ENCODE measurements at places on chromosomes 7 and 10. TPM values are rescaled to one million over a fixed set of nuclear protein-coding genes. Genes with fewer than 3 reads are reported as not detected.

SOSTDC1 gene
- not detected for total RNA-seq

GDF2 gene
- total RNA-seq, result not detected

CYP2E1 gene
- 2.0 TPM for total RNA-seq

NKX2-3 gene
- total RNA-seq, result not detected

GNAT3 gene
- total RNA-seq, result not detected

PILRA gene
- total RNA-seq, result 4.6 TPM

TMEM273 gene
- total RNA-seq, result 1.8 TPM

All from CD4-positive, alpha-beta T cell (primary cell).